ENCODE measurements at places on chromosomes 13 and 19.
A peak's percentile ranks its signal among the peaks of the same experiment; 100 is the strongest.

DNA sequence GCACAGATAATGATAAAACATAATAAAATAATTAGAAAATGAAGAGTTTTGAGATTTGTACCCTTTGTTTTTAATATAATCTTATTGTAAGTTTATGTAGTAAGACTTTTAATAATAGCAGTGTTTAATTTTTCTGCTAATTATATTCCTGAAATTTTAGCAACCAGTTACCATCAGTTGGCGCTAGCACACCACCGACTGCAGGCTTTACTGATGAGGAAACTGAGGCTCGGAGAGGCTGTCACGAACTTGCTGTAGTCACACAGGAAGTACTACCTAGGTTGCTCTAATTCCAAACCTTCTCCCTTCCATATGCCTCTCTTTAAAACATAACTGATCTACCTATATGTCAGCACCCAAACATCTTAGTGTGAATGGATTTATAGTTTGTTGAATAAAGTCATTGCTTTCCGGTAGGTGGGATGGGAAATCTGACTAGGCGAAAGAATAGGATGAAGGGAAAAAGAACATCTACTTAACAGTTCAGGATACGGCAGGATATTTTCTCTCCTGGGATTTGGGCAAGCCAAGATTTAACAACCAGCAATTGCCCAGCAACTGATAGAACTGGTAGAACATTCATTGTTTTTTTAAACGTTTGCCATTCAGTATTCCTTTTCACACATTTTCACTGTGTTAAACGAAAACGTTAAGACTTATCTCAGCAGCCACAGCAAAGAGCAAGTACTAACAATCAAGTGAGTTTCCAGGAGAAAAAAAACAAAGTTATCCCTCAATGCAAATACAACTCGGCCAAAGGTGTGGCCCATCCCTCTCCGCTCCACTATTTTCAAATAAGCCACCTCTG lies 822 bp upstream of the RFXAP start:
- no peak for DNase-seq

DNA sequence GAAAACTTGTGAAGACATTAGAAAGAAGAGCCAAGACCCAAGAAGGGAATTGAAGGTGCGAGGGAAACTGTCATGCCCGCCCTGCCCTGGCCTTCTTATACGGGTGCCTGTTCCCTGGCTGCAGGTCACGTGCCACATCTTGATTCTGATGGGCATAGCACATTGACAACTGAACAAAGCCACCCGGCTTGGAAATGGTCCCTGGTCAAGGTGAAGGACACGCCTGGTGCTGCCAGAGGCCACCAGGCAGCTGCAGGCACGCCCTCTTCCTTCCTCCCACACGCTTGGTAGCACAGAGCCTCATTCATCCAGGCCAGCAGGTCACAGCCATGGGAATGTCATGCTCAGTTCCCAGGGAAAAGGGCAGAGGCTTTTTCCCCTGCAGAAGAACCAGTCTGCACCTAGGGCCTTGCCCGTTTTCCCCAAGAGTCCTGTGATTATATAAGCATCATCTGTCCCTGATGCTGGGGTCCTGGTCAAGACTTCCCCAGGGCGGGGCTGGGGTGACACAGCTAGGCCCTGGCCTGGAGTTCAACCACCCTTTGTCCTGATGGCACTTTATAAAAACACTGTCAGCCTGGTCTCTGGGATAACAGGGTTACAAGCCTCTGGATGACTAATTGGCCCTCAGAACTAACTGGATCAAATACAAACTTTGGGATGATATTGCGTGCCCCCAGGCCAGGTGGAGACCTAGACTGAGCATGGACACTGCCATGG lies 56.0 kb downstream of the CDADC1 start:
- DNase-seq, result no peak

- no peak for DNase-seq
These were observed 73.2 kb upstream of the MCF2L start for GRCh38 chr13:112895521-112896465.

- no peak for DNase-seq
These were observed 84.6 kb upstream of the ZNF254 start for GRCh38 chr19:24002256-24002945.

DNA sequence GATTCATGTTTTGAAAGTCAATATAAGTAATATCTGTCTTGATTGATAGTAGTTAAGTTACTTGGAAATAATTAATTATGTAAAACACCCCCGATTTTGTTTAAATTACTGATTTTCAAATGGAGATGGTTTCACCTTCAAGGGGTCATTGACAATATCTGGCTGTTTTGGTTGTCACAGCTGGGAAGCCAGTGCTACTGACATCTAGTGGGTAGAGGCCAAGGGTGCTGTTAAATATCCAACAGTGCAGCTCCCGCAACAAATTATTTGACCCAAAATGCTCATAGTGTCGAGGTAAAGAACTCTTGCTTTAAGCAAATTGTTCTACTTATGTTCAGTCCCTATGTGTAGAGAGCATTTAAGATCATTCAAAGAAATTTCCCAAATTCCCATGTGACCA lies 50.6 kb upstream of the PCDH20 start:
- no peak for DNase-seq

DNA sequence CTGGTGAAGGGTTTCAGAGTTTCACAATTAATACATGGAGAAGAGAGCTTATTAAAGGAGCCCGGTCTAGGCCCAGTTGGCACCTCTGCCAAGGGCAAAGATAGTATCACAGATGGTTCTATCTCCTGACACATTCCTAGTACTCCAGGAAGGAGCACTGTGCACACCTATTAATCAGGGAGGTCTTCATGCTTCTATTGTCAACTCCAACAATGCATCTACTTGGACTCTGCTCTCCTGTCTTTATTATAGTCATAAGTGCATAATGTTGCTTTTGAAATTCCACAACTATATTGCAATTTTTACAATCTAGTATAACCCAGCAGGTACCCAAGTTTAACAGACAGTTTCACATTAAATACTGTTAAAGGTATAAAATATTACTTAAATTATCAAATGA lies 174.5 kb upstream of the TSC22D1 start:
- DNase-seq, result no peak

DNA sequence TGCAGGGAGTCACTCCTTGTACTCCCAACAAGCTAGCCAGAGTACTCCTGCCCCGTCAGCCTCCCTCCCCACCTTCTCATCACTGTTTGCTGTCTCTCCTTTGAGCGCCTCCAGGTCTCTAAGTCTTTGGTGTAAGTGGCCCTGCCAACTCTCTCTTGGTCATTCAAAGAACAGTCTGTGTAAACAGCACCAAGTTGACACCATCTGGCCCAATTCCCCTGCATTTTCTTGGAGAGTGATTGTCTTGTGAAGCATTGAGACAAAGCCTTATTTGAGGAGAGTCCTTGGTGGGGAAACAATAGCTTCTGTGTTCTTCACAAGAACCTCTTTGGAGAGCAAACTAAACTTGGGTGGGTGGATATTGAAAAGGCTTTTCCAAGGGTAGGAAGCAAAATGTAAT lies 114.6 kb upstream of the RNF113B start:
- no peak for DNase-seq

DNA sequence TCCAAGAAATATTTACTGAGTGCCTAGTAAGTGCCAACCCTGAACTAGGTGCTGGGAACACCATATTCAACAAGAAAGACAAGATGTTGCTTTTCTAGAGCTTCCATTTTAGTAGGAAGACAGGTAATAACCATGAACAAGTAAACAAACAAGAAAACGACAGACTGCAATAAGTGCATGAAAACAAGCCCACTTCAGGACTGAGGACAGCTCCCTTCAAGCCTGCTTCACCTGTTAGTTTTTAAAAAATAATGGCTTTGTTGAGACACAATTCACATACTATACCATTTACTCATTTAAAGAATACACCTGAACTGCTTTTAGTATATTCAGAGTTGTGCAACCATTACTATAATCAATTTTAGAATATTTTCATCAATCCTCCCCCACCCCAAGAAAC lies 30.4 kb downstream of the CYP4F22 start:
- DNase-seq, result no peak

- DNase-seq, result peak; percentile 84
These were observed 22.9 kb downstream of the LRCH1 start for GRCh38 chr13:46575818-46576221.

GRCh38 chr13:49643035-49643646 lies 14.8 kb downstream of the ARL11 start:
- no peak for DNase-seq

- DNase-seq, result no peak
These were observed 16.7 kb downstream of the GRIK5 start for GRCh38 chr19:42053037-42053935.

- no peak for DNase-seq
These were observed 2532.4 kb upstream of the PCDH20 start for GRCh38 chr13:63948045-63948444.

GRCh38 chr13:40221460-40222201 lies 444.8 kb downstream of the FOXO1 start:
- DNase-seq, result peak; percentile 10

All from AG08395 (cell line).